ENCODE measurements at places on chromosomes 1 and 21.
A peak's percentile ranks its signal among the peaks of the same experiment; 100 is the strongest.

- DNase-seq, result no peak
Measured at GRCh38 chr1:244104309-244105060, 53.4 kb downstream of the ZBTB18 start.

DNA sequence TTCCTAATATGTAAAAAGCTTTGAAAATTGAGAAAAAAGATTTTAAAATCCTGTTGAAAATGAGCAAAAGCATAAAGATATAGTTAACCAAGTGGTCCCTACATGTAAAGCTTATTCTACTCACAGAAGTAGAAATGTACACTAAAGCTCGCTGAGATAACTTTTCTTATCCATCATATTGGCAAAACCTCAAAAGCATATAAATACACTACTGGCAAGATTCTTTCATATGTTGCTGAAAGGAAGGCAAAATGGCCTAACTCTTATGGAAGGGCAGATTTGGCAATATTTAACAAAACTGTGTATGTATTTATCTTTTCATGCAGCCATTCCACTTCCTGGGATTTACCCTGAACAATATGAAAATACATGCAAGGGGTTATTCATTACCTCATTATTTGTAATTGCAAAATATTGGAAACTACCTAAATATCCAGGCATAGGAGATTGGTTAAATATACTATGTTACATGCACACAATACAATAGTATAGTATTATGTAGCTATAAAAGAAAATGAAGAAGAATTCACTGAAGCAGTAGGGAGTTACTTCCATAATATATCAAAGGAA, 43.2 kb upstream of the LYPLAL1 start:
- DNase-seq, result no peak

DNA sequence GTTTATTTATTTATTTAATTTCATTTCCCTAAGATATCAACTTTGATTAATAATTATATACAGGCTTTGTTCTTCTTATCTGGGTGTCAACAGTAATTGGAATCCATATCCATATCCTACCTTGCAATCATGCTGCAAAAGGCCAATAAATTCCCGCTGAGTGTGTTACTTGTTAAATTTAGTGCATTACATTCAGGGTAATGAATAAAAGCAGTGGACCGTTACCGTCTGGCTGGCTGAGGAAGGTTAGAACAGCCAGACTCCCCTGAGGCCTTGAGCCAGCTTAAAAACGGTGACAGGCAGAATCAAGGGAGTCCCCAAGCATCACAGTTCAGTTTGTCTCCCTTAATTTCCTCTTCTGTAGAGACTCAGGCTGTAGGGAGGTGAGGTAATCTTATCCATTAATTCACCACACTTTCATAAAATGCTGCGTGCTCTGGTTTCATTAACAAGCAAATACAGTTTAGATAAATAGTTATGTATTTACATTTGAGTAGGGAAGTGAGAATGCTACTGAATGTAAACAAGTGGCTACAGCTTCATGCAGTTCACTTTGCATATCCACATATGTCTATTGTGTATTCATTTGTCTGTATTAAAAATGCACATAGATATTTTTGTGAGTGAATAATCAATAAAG, 888.2 kb upstream of the CXADR start:
- peak; percentile 71 for DNase-seq

GRCh38 chr1:203733009-203733863, 31.7 kb upstream of the LAX1 start:
- no peak for DNase-seq

DNA sequence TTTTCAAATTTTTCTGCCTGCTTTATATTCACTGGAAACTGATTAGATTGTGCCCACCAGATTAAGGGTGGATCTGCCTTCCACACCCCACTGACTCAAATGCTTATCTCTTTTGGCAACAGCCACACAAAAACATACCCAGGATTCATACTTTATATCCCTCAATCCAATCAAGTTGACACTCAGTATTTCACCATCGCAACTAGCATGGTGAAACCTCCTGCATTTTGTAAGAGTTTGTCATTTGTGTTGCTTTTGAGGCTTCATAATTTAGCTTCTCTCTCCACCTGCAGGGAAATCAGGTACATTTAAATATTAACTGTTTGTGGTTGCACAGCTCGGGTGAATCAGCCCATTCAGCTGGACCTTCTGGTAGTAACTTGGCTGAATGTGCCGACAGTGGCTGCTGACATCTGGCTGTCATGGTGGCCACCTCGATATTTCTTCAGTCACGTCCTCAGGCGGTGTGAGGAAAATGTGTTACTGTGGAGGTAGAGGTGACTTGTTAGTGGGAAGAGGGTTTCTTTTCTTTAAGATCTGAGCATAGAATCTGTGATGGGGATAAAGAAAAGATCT, 224.0 kb downstream of the PTBP2 start:
- DNase-seq, result no peak

DNA sequence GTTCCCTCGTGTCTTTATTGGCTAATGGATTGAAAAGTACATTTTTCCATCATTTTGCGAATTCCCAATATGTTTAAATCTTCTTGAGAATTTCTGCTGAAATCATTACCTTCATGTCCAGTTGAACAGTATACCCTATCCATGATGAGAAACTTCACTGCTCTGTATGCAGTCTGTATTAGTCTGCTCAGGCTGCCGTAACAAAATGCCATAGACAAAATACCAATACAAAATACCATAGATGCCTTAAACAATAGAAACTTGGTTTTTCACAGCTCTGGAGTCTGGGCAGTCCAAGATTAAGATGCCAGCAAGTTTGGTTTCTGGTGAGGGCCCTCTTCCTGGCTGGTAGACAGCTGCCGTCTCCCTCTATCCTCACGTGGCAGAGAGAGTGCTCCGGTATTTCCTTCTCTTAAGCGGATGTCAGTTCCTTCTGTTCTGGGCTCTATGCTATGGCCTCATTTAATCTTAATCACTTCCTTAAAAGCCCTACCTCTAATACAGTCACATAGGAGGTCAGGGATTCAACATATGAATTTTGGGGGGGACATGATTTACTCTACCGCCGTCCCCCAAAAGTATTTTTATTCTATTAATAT, 27.0 kb downstream of the CXADR start:
- DNase-seq, result no peak

- no peak for DNase-seq
Measured at GRCh38 chr1:99269321-99269720, 5.0 kb downstream of the PLPPR4 start.

DNA sequence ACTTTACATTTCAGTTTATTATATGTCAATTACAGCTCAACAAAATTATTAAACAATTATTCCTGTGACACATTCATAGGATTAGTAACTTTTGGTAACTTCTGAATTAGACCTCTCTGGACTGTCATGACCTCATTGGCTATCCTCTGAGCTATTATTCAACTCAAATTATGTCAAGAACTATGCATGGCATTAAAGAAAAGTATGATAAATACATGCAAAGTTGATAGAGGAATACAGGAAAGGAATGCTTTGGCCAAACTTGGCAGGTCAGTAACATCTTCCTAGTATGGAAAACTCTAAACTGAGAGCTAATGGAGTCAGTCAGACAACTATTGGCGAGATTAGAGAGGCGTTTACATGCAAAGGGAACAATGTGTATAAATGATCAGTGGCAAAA, 158.4 kb downstream of the DUSP10 start:
- no peak for DNase-seq

GRCh38 chr1:219585837-219586455, 27.0 kb downstream of the ZC3H11B start:
- no peak for DNase-seq

DNA sequence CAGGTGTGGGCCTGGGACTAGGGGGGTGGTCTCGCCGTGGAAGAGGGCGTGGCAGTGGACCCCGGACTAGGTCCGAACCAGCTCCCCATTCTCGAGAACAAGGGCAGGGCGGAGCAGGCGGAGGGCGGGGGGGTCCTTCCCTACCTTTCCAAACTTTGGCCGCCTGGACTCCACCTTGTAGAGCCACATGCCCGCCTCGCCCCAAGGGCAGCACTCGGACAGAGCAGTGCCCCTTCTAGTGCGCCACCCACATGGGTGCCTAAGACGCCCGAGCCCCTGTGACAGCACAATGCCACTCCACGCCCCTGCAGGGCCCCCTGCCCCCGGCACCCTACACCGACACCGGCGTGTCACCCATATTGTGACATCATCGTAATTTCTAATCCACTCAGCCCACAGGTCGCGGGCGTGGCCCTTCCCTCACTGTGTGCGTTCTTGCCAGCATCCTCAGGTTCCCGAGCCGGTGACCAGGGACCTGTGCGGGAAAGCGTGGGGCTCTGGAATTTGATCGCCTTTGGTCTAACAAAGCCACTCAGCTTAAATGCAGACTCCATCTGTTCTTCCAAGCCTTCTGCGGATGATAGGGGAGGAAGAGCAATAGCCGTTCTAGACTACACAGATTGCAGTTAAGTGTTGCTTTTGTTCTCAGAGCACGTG, 553 bp upstream of the STMN1 start:
- peak; percentile 80 for DNase-seq

Measured in NCI-H1105 treated with DMSO at 0.1 percent for 48 hours (cell line).